Heart left ventricle (tissue), 16 donors: ENCODE measurements at places on chromosomes 11 and 22. TPM values are rescaled to one million over a fixed set of nuclear protein-coding genes. Genes with fewer than 3 reads are reported as not detected.

Gene COMT
- total RNA-seq = 100 TPM

Gene CNIH2
- not detected for total RNA-seq

Gene GRAP2
- total RNA-seq = 0.58 TPM

Gene MRGPRF
- total RNA-seq = 1.6 TPM

Gene FAM180B
- 0.21 TPM for total RNA-seq

Gene OR5P2
- total RNA-seq = not detected

Gene OR4A16
- not detected for total RNA-seq

Gene CRYBB2
- not detected for total RNA-seq

Gene CALCA
- total RNA-seq = 2.9 TPM

Gene NKAPD1
- total RNA-seq = 6.7 TPM

Gene TYR
- not detected for total RNA-seq

Gene TAF6L
- total RNA-seq = 9.3 TPM

Gene JAML
- total RNA-seq = 2.0 TPM

Gene RAC2
- total RNA-seq = 4.3 TPM

Gene YPEL4
- 0.29 TPM for total RNA-seq

Gene OR8D4
- total RNA-seq = not detected

Gene MYBPC3
- total RNA-seq = 2,426 TPM

Gene NXPE2
- not detected for total RNA-seq

Gene A4GALT
- total RNA-seq = 127 TPM

Gene CHRM1
- 0.08 TPM for total RNA-seq

Gene GPR83
- 0.18 TPM for total RNA-seq

Gene RNF141
- total RNA-seq = 18.8 TPM

Gene AMBRA1
- total RNA-seq = 14.7 TPM
